Caco-2 (cell line): ENCODE measurements at places on chromosomes 6 and 20.

DNA sequence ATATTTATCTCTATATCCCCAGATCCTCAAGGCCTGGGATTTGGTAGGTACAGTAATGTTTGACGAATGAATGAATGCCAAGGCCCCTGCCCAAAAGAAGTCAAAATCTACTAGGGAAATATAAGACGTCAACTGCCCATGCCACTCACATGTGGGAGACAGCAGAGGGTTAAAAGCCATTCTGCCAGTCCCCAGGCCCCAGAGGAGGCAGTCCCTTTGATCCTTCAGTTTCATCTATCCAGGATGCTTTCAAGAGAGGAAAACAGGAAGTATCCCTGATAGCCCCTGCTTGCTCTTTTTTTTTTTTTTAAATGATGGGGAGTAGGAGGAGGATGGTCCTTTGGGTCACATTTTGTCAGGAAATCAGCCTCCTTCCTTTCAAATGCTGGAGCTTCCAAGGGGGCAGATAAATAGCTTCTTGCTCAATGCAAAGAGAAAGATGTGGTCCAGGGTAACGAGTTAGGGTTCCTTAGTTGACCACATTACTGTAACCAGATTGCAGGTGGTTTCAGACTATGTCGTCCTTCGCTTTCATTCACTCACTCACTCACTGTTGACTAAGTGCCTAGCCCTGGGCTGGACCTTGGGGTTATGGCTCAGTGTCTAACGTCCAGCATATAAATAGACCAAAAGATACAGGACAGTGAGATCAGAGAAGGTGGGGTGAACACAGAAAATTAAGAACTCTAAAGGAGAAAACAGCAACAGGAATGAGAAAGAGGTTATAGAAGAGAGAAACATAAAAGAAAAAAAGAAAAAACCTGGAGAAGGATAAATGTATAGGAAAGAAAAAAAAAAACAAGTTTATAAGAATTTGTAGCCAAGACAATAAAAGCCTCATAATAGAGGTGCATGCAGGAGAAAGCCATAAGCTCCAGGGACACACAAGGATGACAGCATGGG lies 64.6 kb upstream of the PIM1 start:
- DNase-seq = no peak

GRCh38 chr20:10350188-10350842 lies 83.7 kb downstream of the MKKS start:
- no peak for DNase-seq

GRCh38 chr6:76465410-76465809 lies 392.9 kb upstream of the IMPG1 start:
- DNase-seq = no peak

DNA sequence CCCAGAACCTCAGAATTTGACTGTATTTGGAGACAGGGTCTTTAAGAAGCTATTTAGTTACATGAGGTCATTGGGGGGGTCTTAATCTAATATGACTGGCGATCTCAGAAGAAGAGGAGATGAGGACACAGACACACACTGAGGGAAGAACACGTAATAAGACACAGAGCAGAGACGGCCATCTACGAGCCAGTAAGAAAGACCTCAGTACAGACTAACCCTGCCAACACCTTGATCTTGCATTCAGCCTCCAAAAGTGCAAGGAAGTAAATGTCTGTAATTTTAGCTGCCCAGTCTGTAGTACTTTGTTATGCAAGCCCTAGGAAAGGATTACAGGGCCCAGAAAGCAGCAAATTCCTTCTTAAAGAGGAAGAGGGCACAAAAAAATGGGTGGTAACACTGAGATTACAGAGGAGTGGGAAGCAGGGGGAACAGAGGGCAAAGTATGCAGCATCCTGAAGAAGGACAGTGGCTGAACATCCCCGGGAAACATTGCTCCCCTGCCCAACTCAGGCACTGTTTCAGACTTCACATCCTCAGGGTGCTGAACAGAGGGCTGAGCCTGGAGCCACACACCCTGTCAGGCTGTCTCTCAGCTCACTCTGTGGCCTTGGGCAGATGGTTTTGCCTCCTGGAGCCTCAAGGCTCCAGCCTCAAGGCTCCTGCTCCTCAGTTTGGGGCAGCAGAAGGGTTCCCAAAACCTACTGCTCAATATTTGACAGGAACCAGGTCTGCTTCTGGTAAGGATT lies 27.9 kb upstream of the SIRPG start:
- DNase-seq = no peak

GRCh38 chr6:28634761-28635546 lies 109.3 kb downstream of the GPX5 start:
- no peak for DNase-seq

DNA sequence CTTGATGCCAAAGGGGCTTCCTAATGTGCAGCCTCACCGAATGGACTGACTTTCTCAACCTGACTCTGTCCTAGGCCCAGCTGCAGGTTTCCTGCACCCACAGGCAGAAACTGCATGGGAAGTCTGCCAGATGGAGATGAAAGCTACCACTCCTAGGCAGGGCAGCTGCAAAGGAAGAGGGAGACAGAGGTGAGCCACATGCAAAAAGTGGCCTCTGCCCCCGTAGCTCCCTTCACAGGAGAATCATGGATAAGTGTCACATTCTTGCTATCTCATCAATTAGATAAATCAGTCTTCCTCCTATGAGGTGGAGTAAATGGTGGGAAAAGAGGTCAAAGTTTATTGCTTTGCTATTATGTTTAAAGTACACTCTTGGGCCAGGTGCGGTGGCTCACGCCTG lies 191.3 kb downstream of the ALDH8A1 start:
- DNase-seq = no peak

- no peak for DNase-seq
Observed at GRCh38 chr6:153424719-153425400, 293.8 kb upstream of the RGS17 start.

DNA sequence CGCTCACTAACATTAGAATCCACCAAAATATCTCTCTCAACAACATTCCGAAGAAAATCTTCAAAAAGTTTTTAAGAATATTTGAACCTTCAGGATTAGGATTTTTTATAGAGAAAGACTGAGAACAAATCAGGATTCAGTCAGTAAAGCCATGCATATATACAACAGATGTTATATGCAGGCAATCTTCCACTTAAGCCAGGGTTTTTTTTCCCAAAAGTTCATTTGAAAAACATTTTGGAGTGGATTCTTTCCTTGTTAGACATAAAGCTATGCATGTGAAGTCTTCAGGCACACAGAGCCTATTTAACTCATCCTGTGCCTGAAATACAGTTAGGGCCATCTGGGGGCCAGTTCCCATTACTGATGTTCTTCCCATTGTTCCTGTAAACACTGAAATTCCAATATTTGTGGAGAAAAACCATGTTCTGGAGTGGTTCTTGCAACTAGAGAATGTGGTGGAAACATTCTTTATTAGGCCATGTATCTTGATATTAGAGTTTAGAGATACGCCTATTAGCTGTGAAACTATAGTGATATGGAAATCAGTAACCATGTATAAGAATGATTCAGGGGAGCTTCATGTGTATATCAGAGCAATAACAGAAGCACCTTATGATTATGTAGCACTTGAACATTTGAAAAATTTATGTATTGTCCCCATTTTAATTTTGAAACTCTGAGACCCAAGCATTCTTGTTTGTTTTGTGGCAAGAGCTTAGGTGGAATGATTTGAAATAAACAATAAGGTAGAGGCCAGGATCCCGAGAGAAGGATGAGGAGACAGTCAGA lies 61.7 kb downstream of the PLEKHG1 start:
- no peak for DNase-seq

GRCh38 chr6:131976545-131977061 lies 25.4 kb upstream of the CCN2 start:
- peak; percentile 28 for DNase-seq

DNA sequence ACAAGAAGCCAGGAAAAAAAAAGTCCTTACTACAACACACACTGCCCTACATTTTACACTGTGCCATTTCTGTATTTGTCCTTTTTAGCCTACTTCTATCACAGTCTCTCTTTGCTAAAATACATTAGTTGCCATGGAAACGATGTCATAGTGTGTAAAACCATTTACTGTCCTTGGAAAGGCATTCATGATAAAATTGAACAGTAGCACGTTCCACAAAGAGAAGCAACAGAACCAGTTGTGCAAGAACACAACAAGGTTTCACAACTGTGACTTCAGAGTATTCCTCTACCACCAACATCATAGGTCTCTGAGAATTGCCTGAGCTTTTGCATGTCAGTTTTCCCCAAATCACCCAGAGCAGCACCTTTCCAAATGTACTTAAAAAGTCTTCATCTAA lies 20.5 kb downstream of the FYN start:
- DNase-seq = no peak
